ENCODE measurements at places on chromosomes 7 and 10. TPM values are rescaled to one million over a fixed set of nuclear protein-coding genes. Genes with fewer than 3 reads are reported as not detected.

AKR1D1 gene
- total RNA-seq = not detected

CCSER2 gene
- total RNA-seq = 27.9 TPM

TFEC gene
- 2.7 TPM for total RNA-seq

MYPN gene
- under 0.01 TPM for total RNA-seq

AKAP9 gene
- total RNA-seq = 52.2 TPM

PON3 gene
- total RNA-seq = 5.1 TPM

IL2RA gene
- 0.39 TPM for total RNA-seq

LIPM gene
- total RNA-seq = not detected

PTER gene
- 9.4 TPM for total RNA-seq

ANKRD30A gene
- not detected for total RNA-seq

INA gene
- total RNA-seq = 6.2 TPM

ITPRIP gene
- 7.9 TPM for total RNA-seq

LHFPL3 gene
- not detected for total RNA-seq

RASA4B gene
- total RNA-seq = 0.65 TPM

POLD2 gene
- total RNA-seq = 161 TPM

PAPOLB gene
- not detected for total RNA-seq

PRPS1L1 gene
- not detected for total RNA-seq

ODAD2 gene
- total RNA-seq = under 0.01 TPM

SPAG6 gene
- total RNA-seq = not detected

AVPI1 gene
- total RNA-seq = 21.2 TPM

CC2D2B gene
- total RNA-seq = 0.43 TPM

TMEM270 gene
- total RNA-seq = not detected

CALN1 gene
- total RNA-seq = not detected

DEPP1 gene
- 1.2 TPM for total RNA-seq
